ENCODE measurements at places on chromosomes 7 and 10. TPM values are rescaled to one million over a fixed set of nuclear protein-coding genes. Genes with fewer than 3 reads are reported as not detected.

DNA sequence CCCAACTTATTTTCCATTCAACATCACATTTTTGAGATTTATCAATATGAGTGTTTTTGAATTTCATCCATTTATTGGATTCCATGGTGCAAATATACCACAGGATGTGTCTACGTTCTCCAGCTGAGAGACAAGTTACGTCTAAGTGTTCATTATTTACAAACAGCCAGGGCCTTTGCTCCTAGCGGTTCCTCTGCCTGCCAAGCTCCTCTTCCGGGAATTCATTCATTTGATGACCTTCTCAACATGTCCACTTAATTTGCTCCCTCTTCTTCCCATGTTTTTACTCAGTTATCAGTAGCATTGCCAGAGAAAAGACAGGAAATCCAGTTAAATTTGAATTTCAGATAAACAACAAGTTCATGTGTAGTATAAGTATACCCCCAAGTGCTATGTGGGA is 321.7 kb downstream of the PRPF18 start:
- no peak for DNase-seq

DNA sequence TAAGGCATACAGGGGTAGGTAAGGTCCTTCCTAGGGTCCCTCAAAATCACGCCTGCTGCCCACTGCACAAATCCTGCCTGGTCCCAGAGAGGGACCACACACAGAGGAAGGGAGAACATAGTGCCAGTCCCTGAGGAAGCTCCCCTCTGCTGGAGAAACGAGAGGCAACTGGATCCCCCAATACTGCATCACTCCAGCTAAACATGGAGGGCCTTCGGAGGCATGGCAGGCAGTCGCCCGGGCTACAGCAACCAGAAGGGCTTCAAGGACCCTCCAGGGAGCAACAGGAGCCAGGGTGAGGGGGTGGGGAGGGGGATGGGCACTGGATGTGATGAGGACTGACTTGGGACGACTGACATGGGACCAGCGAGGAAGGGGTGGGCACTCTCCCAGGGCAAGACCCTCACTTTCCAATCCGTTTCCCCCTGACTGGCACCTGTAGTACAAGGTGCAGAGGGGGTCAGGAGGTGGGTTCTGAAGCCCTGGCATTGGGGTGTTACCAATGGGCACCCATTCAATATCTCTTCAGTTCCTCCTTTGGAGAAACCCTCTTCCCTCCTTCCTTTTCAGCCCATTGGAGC is 21.7 kb downstream of the DDIT4 start:
- no peak for DNase-seq

GRCh38 chr7:111744501-111745155 is 182.3 kb upstream of the IMMP2L start:
- DNase-seq, result no peak

GRCh38 chr7:135333946-135334345 is 100.3 kb downstream of the STRA8 start:
- DNase-seq, result no peak

DNA sequence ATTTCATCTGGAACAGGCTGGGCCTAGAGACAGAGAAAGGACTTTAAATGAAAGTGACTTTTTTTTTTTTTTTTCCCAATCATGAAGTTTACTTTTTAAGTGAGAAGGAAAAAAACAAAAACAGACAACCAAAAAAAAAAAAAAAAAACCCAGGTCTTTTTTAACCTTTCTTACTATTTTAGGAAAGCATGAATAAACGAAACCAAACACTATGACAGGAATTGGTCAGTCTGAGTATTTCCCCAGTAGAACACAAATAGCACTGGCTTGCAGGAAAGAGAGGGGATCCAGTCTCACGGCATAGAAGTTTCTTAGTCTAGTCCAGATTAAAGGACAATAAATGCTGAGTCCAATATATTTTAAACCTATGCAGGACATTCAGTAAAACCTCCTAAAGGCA is 180.5 kb upstream of the CCDC6 start:
- DNase-seq, result no peak

DNA sequence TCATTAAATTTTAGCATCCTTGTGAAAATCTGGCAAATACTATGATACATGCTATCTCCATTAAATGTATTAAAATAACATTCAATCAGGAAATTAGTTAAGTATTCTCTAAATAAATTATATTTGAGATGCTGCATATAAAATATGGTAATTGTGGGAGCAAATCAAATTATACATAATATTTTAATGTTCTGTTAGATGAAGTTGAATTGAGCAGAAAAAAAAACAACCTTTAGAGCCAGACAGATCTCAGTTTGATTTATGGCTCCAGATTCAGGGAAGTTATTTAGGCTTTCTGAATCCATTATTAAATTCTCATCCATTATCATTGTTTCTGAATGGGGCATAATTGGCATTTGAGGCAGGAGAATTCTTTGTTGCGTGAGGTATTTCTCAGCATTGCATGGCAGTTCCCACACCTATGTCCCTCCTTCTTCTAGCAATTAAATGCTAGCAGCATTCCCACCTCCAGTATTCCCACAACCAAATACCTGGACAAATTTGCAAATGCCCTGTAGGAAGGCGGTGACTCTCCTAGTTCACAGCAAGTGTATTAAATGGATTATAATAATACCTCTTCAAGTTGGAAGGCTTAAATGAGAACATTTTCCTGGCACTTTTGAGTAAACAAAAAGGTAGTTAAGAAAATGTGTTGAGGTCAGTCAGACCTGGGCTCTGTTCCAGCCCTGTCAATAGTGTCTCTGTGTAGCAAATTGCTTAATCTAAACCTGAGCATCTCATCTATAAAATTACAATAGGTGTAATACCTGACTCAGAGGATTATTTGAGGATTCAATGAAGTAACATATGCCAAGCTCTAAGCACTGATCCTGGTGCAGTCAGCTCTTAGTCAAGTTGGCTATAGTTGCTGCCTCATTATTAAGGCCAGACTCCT is 108.9 kb downstream of the RNLS start:
- no peak for DNase-seq

DNA sequence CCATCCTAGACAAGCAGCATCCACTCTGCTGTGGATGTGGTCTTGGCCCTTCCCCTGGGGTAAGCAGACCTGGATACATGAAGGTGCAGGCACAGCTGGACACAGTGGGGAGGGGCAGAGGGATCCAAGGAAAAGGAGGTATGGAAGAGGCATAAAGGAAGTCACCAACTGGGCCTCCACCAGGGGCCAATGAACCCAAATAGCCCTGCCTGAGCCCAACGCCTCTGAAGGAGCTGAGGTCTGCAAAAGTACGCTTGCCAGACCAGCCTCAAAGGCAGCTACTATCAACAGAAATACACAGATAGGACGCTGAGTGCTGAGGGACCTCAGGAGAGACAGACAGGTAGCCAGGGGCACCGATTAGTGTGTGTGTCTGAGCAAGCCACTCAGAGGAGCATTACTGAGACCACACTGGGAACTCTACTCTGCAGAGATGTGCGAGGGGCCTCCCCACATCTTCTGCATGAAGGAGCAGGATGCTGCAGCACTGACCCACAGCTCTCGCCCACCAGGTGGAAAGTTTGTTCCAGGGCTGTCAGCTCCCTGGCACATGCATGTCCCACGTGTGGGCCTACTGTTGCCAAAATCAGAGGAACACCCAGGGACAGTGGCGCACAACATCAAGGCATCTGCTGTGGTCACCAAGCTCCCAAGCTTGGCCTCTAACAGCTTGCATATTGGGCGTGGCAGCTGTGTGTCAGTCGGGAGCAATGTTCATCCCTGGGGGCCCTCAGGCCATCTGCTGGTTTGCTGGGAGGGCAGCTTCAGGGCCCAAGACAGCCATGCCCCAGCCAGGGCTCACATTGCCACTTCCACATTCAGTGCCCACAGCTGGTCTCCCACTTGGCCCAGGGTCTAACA is 40.0 kb downstream of the MKI67 start:
- no peak for DNase-seq

- DNase-seq, result no peak
These were observed 186.1 kb downstream of the PRKG1 start for GRCh38 chr10:51260376-51260775.

DNA sequence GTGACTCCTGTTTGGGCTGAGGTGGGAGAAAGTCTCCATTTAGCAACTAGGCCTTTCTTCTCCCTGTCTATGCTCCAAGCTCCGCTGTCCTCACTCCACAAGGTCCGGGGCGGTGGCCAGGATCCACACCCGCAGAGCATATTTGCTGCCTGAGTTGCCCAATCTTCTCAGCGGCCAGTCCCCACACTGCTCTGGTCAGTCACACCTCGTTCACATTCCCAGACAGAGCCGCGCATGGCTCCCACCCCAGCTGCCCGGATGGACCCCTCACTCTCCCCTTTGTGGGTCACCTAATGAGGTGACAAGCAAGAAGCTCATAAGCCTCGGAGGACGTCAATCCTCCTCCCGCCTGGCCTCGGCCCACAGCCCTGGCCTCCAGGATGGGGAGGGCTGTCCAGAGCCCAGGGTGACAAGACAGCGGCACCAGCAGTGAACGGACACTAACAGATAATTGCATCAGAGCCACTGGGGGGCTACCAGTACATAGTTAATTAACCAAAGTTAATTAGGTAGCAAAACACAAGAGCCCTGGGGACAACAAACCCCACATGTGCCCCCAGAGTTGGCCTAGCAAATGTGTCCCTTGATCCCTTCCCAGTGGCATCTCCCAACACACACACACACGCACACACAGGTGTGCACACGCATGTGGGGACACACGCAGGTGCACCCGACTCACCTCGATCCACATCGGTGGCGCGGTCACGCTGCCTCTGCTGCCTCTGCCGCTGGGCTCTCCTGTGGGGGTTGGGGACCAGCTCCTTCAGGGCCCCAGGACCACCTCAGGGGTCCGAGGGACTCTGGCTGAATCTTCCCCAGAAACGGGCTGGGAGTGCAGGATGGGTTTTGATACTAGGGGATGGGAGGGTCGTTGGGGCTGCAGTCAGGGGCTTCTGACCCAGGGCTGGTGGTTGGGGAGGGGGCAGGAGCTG is 11.8 kb downstream of the EPHA1 start:
- DNase-seq, result no peak

DNA sequence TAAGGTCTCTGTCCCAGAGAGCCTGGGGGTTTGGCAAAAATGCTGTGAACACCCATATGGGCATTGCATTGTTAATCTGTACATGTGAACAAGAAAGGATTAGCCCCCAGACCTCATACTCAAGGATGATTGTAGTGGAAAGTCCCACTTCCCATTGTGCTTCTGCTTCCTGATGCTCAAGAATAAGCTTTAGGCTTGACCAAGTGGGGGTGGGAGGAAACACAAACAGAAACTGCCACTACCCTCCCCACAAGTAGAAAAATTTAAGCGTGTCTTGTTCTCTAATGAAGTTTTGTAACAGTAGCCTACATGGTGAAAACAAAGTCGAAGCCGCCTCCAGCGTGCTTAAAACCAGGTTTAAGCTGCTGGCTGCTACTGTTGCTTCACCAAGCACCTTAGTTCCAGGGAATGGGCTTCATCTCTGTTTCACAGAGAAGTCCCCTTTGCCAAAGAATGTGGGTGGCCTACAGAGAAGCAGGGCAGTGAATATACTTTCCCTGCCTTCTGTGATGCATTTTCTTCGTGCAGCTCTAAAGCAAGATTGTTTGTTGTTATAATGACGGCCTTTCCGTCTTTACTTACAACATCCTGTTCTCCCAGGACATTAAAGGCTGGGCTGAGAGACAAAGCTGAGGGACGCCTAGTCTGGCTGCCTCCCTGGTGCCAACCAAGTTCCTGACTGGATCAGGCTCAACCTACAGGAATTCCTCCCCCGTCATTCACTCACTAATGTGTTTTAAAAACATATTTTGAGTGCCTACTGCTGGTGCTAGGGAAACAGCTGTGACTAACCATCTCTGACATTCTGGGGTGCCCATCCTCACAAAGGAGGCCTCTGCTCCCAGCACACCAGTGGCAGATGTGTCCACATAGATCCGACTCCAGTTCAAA is 32.1 kb upstream of the CCSER2 start:
- no peak for DNase-seq

GRCh38 chr10:86207226-86207625 is 159.4 kb downstream of the GRID1 start:
- DNase-seq, result no peak

- no peak for DNase-seq
These were observed 84.8 kb upstream of the EGR2 start for GRCh38 chr10:62900829-62901571.

- no peak for DNase-seq
These were observed 242.8 kb downstream of the KLF6 start for GRCh38 chr10:3542185-3542611.

- no peak for DNase-seq
These were observed 444.6 kb downstream of the NRG3 start for GRCh38 chr10:82319562-82319961.

DNA sequence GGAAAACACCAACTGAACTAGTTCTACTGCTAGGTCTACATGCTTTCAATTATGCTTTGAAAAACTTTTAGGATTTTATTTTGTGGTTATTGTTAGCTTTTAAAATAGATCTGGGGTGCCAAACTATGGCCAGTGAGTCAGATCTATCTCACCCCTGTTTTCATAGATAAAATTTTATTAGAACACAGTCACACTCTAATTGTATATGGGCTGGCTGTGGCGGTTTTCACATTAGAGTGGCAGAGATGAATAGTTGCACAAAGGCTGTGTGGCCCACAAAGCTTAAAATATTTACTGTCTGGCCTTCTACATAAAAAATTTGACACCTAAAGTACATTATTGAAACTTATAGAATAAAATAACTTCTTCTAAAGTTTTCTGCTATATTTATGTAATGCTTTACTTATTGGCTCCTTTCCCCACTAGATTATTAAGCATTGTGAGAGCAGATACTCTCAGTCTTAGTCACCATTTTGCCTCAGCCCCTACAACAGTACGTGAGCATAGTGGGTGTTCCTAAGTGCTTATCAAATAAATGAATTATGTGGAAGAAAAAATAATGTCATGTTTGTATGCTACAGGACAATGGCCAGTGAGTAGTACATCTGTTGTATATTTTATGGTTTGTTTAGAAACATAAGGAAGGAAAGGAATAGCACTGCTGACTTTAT is 5.4 kb upstream of the SUV39H2 start:
- no peak for DNase-seq

- DNase-seq, result no peak
These were observed 39.0 kb downstream of the SCIN start for GRCh38 chr7:12609561-12609960.

The CALHM1 gene
- not detected for total RNA-seq

The PCGF5 gene
- 33.8 TPM for total RNA-seq

The UCN3 gene
- not detected for total RNA-seq

The AIFM2 gene
- 19.9 TPM for total RNA-seq

The SEMA4G gene
- not detected for total RNA-seq

The LIPJ gene
- total RNA-seq, result not detected

The SLC16A9 gene
- 0.45 TPM for total RNA-seq

The PSPH gene
- 9.3 TPM for total RNA-seq

The PRSS1 gene
- total RNA-seq, result not detected

The ABHD11 gene
- total RNA-seq, result 24.2 TPM

The GHRHR gene
- not detected for total RNA-seq

The ACSL5 gene
- total RNA-seq, result 111 TPM

Measured in natural killer cell treated with Interleukin-12 subunit alpha and Interleukin-12 subunit beta and Interleukin-15 and Interleukin-18, amount 100 ng/mL, for 72 hours (primary cell).